DND-41 (cell line): ENCODE measurements at places on chromosomes 11 and 22.

GRCh38 chr11:36073411-36074203 lies 129.7 kb downstream of the LDLRAD3 start:
- peaks cover 14% of the 10 kb centered on the region for H3K27me3 ChIP-seq
- no peak overlapping the region for H3K4me3 ChIP-seq

GRCh38 chr11:106286881-106287504 lies 209.5 kb downstream of the AASDHPPT start:
- H3K27ac ChIP-seq = no peak overlapping the region
- no peak for DNase-seq
- H3K4me1 ChIP-seq = no peaks in the 10 kb centered on the region
- no peaks in the 10 kb centered on the region for H3K27me3 ChIP-seq

DNA sequence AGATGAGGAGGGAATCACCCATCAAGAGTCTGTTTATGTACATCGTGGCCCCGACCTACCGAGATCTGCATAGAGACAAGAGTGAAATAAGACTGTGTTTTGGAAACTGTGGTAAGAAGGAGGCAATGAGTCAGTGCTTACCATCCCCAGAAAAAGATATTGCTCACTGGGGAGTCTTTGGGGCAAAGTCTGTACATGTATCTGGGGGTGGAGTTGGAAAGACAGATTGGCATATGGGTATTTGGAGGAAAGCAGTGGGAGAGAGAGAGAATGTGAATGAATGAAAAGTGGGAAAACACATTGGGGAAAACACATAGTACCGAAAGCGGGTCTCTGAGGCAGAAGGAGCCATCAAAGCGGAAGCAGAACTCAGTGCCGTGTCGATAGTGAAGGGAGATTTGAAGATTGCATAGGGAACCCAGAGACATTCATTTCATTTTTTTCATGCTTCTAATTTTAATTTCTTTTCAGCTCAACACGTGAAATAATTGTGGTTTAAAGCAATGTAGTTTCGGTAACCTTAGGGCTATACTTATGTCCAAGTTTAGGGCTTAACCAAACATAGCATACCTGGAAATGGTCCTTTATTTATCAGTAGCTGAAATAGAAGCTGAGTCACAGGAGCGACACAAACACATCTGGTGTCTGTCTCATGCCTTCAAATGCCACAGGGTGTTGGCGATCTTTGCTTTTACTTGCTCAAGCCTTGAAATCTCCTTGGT lies 98.6 kb upstream of the CD44 start:
- H3K4me3 ChIP-seq = no peak overlapping the region
- H3K36me3 ChIP-seq = no peaks in the 10 kb centered on the region
- no peak overlapping the region for H3K27ac ChIP-seq
- DNase-seq = no peak

GRCh38 chr11:30561691-30562415 lies 24.3 kb downstream of the MPPED2 start:
- H3K4me1 ChIP-seq = no peaks in the 10 kb centered on the region
- H3K27ac ChIP-seq = no peak overlapping the region
- no peak for DNase-seq
- H3K36me3 ChIP-seq = no peaks in the 10 kb centered on the region
- no peaks in the 10 kb centered on the region for H3K27me3 ChIP-seq

DNA sequence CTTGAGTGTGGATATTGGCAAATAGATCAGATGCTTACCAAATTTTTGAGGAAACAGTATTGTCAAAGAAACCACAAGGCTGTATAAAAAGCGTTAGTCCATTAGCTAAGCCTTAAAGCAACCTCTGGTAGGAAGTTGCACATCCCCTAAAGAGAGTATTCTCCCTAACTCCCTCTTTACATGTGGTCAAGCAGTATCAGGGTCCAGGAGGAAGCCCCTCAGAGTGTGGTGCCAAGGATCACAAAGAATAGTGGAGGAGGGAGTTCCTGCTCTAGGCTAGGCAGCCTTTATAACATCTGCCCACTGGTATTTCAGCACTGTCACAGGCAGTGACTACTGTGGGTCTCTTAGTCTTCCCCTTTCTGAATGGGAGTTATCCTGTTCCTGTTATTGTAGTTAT lies 18.8 kb upstream of the AMPD3 start:
- no peak for DNase-seq
- no peak overlapping the region for H3K27ac ChIP-seq
- no peaks in the 10 kb centered on the region for H3K27me3 ChIP-seq
- no peak overlapping the region for H3K4me3 ChIP-seq

DNA sequence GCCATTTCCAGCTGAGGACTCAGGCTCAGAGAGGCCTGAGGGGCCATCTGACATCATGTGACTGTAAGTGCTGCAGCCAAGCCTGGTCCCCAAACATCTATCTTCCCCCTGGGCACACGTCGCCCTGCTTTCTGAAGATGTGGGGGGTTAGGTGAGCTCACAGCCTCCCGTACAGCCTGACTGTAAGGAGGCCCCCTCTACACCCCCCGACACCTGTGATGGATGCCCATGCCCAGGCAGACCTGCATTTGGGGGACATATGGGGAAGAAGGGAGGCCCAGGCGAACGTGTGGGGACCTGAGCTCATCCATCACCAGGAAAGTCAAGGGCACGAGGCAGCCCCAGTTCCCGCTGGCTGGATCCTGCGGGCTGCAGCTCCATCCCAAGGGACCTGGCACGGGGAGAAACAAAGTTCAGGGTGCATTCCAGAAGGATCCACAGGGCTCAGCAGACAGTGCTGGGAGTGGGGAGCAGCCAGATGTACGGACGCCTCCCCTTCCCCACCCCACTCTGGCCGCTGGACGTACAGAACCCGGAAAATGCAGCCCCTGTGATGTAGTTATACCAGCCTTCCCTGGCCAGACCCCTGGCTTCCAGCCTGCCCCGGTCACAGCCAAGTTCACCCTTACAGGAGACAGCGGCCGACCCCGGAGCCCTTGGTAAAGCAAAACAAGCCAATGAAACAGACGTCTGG lies 1431.4 kb downstream of the BRD1 start:
- H3K27me3 ChIP-seq = no peaks in the 10 kb centered on the region
- no peaks in the 10 kb centered on the region for H3K4me1 ChIP-seq
- no peak overlapping the region for H3K27ac ChIP-seq
- no peak for DNase-seq
